Stimulated activated CD8-positive, alpha-beta memory T cell treated with anti-CD3 and anti-CD28 coated beads, Interleukin-12 subunit alpha, Interleukin-12 subunit beta, amount 100 ng/mL, for 1 hour (primary cell): ENCODE measurements at places on chromosomes 6 and 20.

GRCh38 chr20:4026093-4026601, 10.8 kb upstream of the RNF24 start:
- no peak for DNase-seq

GRCh38 chr20:43665466-43666176, 1.3 kb upstream of the MYBL2 start:
- no peak for DNase-seq

DNA sequence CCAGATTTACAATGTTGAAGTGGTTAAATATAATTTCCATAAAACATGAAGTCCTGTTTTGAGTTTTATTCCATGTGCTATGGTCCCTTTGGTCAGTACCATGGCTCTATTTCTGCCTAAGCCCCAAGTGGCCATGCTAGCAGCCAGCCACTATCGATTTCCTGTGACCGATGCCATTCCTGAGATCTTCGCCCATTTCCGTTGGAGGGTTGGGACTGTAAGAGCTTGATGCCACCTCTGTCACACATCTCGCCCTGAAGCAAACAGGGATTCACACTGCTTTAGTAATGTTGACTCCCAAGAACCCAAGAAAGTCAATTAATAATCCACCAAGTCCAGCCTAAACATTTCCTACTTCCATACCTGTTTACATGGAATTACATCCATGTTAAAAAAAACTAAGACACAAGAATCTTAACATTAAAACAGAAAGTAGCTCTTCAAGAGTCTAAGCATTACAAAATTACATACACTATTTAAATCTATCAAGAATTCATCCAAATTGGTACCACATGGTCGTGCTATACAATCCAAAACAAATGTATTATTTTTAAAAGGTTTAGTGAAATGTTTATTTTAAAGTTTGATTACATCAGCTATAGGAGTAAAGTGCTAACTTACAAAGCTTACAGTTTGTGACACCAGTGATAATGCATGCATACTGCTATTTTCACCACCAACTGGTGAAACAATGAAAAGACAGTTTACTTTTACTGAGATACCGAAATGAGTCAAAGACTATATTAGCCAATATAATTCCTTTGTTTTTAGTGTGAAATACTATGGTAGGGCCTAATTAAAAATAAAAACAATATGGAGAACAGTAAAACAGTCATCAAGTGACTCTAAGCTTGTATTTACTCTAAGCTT, 2.5 kb downstream of the RBM39 start:
- no peak for DNase-seq

GRCh38 chr20:53077373-53078205, 105.4 kb downstream of the TSHZ2 start:
- DNase-seq: no peak
